Lower leg skin (tissue), 4 donors: ENCODE measurements at places on chromosomes 4 and X.

DNA sequence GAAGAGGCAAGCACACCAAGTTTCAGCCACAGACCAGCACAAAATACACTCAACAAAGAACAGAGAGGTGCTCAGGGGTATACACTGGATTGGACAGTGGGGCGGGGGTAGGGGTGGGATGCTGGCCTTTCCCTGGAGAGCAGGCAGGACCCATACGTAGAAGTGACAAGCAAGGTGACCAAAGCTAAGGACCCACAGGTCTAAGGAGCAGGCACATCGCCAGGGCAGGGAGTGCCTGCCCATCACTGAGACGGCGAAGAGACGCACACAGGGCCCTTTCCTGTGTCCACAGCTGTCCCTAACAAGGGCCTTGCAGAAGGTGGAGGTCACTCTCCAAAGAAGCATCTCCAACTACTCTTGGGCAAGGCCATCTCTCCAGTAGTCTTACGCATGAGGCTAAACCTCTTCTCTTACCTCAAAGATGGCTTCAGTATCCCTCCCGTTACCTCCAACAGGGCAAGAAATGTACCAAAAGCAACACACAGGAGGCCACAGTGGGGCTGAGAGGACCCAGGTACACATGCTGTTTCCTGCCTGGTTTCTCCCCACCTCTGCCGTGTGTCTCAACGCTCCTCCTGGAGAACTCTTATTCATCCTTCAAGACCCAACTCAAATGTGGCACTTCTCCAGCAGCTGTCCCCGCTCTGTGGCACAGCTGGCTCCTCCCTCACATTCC lies 6.5 kb downstream of the WDR1 start:
- no peak for DNase-seq

GRCh38 chr4:94354474-94354896 lies 11.8 kb upstream of the HPGDS start:
- no peak for DNase-seq

DNA sequence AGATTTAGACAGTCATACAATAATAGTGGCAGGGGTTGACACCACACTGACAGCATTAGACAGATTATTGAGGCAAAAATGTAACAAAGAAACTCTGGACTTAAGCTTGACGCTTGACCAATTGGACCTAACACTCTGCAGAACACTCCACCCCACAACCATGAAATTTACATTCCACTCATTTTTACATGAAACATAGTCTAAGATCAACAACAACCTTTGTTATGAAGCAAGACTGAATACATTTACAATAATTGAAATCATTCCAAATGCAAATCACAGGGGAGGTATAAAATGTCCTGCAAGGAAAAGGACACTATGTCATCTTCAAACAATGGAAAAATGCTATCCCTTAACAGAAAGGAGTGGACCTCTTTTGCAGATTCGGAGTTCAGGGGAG lies 4.9 kb upstream of the UGT2B10 start:
- DNase-seq = no peak

DNA sequence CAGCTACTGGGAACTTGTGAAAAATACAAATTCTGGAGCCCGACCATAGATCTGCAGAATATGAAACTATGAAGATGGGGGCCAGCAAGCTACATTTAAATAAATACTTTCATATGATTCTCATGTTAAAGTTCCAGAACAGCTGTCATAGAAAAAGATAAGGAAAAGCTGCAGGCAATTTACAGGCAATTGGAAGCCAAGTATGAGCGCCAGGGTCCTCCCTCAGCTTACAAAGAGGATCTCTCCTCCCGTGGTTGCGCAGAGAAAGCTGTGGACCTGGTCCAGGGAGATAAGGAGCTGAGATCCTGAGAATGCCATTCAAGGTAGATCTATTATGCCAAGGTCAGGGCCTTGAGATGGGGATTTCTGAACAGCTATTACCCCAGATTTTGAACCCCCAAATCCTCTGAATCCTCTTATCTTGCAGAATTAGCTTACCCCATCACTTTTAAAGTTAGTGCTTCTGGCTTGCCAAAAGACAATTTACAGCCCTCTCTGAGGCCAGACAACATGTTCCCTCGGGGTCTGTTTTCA lies 25.6 kb upstream of the FRAS1 start:
- DNase-seq = no peak

- DNase-seq = no peak
These were observed 173.9 kb downstream of the SCFD2 start for GRCh38 chr4:53191997-53192396.

DNA sequence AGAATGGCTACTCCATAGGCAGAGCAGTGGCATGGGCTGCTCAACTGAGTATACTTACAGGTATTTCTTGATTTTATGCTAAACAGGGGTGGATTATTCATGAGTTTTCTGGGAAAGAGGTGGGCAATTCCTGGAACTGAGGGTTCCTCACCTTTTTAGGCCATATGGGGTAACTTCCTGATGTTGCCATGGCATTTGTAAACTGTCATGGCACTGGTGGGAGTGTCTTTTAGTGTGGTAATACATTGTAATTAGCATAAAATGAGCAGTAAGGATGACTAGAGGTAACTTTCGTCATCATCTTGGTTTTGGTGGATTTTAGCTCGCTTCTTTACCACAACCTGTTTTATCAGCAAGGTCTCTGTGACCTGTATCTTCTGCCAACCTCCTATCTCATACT lies 48.2 kb upstream of the HPSE start:
- no peak for DNase-seq

DNA sequence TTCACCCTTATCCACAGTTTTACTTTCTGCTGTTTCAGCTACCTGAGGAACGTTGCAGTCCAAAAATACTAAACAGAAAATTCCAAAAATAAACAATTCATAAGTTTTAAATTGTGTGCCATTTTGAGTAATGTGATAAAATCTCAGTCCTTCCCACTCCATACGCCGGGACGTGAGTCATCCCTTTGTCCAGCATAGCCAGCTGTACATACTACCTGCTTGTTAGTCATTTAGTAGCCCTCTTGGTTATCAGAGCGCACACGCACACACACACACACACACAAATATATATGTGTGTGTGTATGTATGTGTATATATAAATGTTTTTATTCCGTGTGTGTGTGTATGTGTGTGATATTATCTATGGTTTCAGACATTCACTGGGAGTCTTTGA lies 4.8 kb upstream of the CCSER1 start:
- DNase-seq = no peak

DNA sequence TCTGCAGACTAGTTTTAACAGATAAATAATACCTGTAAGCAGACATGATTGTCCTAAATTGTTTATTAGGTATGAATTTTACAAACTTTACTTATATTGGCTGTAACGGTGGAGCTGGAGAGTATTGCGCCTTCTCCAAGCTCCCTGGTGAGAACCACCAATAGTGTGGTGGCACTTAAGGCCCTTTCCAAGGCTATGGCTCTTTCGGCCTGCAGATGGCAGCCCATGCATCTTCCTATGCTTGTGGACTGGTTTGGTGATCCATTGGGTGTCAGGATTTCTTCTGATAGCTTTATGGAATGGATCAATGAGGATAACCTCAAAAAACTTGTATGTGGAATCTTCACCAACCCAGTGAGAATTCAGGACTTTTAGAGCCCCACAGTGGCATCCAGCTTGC lies 7.8 kb downstream of the LARP1B start:
- no peak for DNase-seq

- DNase-seq = no peak
These were observed 41.8 kb downstream of the RBBP7 start for GRCh38 chrX:16828124-16828908.

GRCh38 chr4:85762529-85762871 lies 287.6 kb downstream of the ARHGAP24 start:
- no peak for DNase-seq

DNA sequence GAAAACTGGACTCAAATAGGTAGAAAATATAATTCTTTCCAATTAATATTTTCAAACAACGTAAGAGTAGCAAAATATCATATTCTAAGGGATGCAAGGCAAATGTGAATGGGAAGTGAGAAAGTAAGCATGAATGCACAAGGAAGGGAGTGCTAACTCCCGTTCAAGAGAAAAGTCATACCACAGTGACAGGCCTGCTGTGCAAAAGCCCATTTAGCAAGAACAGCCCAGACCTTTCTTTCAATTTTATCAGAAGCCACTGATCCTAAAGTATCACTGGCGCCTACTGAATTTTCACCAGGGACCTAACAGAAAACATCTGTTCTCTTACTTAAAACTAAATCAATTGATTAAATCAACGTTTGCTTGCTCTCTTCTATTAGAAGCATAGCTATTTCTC lies 157.9 kb upstream of the DKK2 start:
- DNase-seq = no peak

- no peak for DNase-seq
These were observed 11.3 kb downstream of the TXK start for GRCh38 chr4:48122756-48123155.

DNA sequence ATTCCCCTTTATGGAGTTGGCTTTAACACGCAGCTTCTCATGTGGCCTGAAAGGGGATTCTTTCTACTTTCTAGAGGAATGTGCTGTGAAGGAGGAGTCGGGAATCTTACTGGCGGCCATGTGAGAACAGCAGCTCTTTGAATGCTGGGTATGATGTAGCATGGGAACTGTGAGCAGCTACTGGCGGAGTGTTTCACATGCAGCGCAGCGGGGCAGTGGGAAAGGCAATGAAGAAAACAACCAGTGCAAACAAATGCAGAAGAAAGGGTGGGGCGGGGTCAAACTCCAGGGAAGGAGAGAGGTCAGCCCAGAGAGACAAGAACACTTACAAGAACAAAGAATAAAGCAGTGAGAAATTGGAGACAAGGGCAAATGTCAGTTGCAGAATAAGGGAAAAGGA lies 363.8 kb upstream of the FTHL17 start:
- no peak for DNase-seq

DNA sequence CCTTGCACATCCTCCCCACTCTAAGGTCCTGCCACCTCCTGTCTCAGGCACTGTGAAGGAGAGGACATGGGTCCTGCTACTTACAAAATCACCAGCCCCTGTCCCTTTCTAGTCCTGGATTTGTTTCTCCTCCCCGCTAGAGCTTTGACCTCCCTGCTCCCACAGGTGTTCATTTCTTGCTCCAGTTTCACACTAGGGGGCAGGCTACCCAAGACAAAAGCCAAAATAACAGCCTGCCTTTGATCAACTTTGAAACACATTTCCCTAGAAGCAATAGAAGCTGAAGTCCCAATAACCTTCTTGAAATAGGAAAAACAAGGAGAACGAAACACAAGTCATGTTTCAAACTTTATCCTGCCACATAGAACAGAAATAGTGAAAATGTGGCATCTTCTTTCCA lies 164.4 kb downstream of the QDPR start:
- no peak for DNase-seq

DNA sequence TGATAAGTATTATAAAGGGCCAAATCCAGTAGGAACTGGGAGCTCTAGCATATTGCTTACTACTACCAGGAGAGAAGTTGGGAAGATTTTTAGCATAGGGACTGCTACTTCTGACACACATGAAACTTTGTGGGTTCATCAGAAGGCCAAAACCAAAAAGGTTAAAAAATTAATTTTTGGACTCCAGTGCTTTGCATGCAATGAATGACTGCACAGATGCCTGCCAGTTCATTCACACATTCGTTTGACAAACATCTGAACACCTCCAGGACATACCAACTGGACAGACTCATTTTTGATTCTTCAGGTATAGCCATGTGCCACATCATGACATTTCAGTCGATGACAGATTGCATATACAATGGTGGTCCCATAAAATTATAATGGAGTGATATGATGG lies 79.8 kb downstream of the MID1IP1 start:
- no peak for DNase-seq

DNA sequence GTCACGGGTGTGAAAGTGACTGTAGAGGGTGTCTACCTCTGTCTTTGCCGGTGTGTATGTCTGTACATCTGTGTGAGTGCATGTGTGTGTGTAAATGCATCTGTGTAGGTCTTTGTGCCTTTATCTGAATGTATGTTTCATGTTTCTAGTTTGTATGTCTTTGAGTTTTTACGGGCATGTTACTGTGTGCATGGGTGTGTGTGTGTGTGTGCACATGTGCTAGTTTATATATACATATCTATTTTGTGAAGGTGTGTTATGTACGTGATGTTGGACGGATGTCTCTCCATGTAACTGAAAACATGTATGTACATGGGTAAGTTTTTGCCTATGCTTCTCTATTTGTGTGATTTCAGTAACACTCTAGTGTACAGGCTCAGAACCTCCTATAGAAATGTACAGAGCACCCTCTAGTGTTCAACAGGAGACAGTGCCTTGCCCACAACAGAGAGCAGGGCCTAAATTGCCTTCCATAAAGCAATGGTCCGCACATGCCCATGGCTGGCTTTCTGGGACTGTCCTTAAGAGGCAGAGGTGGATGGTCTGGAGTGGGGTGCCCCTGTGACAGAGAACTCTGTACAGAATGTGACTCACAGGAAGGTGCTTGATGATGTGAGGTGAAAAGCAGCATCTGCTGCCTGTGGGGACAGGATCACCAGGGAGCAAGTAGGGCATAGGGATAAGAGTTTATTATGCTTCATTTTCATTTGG lies 343.5 kb downstream of the RAPGEF2 start:
- no peak for DNase-seq

- no peak for DNase-seq
These were observed 53.4 kb downstream of the ADGRG4 start for GRCh38 chrX:136354201-136354600.

DNA sequence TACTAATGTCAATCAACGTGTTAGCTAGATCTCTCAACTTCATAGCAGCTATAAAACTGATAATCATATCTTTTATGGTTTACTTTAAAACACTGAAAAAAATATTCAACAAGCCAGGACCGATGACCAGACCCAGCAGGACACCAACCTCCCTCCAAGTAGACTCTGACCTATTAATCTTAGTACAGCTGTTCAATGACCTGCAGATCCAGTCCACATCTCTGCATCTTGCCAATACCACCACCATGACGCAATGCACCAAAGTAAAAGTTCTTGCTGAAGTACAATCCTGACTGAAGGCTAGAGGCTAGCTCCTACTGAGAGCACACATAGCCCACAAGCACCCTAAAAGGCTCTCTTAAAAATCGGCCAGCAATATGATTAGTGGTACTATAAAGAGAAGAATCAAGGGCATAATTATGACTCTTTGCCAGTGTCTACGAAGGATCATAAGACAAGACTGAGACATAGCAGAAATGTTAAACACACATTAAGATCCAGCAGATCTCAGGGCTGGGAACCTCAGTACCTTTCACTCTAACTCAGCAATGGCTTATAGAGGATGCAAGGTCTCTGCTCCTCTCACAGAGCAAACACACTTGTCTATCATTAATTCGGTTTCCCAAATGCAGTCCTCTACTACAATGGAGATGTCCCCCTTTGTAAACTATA lies 7.6 kb downstream of the MED14 start:
- DNase-seq = no peak

DNA sequence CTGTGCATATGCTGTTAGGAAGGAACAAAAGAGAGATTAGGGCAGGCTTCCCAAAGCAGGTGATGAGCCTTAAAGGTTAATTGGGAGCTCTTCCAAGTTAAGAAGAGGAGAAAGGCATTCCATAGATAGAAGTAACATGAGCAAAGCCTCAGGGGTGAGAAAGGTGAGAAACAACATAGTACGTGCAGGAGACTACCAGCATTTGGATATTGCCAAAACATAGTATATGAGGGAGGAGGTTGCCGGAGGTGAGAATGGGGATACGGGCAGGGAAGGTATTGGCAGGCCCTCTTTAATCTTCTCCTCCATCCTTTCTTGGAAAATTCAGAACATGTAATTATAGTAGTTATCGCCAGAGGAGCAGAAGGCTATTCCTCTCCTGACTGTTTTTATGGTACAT lies 96.1 kb upstream of the MBNL3 start:
- DNase-seq = no peak
